ENCODE measurements at places on chromosomes 7 and 10.

DNA sequence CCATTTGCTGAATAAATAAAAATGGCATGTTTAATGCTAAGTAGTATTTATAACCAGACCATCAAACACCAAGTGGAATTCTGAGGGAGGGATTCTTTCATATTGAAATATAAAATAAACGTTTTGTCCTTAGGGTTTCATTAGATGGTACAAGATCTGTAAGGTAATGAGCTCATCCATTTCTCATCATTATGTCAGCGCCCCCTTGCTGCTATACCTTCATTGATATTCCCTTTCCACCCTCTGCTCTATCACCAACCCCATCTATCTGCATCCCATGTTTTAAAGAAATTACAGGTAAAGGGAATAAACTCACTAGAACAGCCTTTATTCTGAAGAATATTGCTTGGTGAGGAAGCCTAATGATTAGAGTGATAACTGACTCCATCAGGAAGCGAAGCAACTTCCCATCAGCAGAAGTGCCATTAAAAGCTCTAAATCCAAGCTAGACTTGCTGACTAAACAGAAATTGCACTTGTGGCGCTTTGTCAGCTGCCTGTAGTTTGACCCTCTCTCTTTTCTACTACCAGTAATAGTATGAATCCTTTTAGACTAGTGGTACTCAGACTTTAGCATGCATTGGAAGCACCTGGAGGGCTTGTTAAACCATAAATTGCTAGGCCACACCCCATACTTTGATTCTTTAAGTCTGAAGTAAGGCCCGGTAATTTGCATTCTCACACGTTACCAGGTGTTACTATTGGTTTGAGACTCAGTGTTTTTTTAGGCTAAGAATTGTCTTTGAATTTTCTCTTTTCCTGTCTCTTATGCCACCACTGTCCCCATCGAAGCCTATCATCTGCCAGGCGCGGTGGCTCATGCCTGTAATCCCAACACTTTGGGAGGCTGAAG, 27.5 kb downstream of the ADD3 start:
- no peak for DNase-seq

DNA sequence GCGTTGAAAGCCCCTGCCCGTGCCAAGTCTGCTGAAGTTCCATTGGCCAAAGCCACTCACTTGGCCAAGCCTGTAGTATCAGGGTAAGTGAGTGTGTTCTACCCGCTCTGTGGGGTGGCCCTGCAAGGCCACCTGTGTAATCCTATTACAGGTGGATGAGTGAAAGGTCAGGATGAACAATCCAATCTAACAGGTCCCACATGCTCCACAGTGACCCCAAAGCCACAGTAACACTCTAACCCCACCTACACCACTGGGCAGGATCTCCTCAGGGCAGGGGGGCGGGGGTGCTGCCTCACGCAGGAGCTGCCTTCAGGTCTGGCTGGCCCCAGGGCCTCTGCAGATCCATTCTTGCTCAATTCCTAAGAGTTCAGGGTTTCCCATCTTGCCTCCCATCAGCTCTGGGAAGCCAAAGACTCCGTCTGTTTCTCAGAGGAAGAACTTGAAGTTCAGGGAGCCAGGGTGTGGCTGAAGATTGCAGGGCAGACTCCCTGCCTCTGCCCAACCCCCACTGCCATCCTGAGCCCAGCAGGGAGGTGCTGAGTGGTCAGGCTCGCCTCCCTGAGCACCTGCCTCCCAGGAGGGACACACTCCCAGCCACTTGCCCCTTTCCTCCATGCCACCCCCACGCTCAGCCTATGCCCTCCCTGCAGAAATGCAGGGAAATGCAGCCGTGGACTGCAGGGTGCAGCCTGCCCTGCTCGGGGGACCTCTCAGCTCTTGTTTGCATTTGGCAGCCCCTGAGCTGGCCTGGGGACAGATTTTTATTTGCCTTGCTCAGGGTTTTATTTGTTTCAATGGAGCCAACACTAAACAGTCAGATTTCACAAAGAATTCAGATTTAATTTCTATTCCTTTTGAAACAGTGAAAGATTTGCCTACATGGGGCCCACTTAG, 9.8 kb upstream of the COMTD1 start:
- no peak for DNase-seq

GRCh38 chr10:107952649-107953556, 788.4 kb upstream of the SORCS1 start:
- DNase-seq: no peak

DNA sequence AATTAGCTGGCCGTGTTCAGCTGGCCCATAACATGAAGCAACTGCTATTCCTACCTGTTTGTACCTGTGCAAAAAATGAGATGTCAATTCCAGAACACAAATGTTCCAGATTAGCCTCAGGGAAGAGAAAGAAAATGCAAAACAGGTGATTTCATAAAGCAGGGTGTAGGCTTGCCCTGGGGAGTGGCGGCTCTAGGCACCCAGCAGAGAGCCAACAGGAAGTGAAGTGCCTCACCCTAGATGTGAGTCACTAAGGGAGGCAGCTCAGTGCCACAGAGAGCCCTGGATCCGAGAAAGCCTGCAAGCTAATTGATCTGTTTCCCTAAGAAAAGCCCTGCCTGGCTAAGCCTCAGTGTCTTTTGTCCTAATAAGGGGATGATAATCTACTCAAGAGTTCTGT, 240.0 kb downstream of the ARHGAP21 start:
- DNase-seq: no peak

- DNase-seq: no peak
These were observed 83.4 kb downstream of the TMEM178B start for GRCh38 chr7:141157138-141157765.

- no peak for DNase-seq
These were observed 807.1 kb upstream of the KCND2 start for GRCh38 chr7:119465798-119466305.

DNA sequence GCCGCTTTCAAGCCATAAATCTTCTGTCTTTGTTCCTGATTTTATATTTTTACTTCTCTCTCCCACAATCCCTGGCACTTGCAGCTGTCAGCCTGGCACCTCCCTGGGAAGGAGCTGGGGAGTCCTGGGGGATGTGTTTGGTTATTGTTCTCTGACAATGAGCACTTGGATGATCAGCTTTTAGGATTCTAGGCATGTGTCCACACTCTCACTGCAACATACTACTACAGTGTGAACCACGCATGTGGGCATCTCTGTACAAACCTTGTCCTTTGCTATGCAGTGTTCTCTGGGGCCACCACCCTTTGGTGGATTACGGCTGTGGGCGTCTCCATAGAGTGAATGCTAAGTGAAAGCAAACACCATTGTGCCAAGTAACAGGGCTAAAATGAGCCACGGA, 168.4 kb upstream of the KMT2E start:
- DNase-seq: no peak

- DNase-seq: no peak
These were observed 199.8 kb downstream of the ZNF365 start for GRCh38 chr10:62573929-62574328.

- DNase-seq: peak; percentile 68
These were observed 14.5 kb downstream of the LBX1 start for GRCh38 chr10:101214446-101215396.

DNA sequence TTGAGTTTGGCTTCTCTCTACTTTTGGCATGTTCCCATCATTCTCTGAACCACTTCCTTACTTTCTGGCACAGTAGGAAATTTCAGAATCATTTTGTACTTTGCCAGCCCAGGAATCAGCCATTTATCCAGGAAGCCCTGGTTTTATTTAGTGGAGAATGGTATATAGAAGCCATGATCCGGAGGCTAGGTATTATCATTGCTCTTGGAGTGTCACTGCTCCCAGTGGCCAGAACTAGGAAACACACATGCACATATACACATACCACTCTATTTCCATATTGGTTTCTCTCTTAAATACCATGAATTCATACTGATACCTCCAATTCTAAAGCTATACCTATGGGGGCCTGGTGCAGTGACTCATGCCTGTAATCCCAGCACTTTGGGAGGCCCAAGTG, 36.3 kb downstream of the SUFU start:
- no peak for DNase-seq

- no peak for DNase-seq
These were observed 441 bp downstream of the FZD8 start for GRCh38 chr10:35641676-35642034.

DNA sequence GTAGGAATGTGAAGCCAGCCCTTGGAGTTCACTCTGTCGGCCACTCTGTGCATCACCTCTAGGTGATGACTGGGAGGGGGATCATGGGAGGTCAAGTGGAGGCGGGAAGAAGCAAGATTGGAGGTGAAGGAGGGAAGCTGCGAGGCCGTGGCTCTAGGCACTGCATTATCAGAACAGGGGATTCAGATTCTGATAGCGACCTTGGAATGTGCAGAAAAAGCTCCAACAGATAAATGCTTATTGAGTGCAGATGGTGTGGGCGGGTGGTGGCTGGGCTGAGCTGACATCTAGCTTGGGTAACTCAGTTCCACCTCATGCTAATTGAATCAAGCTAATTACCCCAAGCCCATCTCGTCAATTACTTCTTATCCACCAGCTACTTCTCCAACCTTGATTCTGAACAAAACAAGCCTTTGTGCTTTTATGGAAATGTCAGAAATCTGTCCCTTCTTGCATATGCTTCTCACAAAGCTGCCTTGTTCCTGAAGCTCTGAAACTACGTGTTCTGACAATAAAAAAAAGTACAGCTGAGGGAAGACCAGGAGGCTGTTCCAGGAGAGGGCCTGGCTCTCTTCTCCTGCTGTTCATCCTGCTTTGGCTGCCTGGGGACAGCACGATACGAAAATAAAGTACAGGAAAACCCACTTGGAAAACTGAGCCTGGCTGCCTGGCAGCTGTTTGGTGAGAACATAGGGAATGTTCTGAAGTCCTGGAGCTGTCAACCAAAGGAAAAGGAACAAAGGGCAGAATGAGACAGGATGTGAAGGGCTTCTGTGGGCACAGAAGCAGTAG, 27.5 kb downstream of the STRA8 start:
- DNase-seq: no peak

- DNase-seq: no peak
These were observed 36.3 kb downstream of the ARHGAP22 start for GRCh38 chr10:48568546-48568945.

- no peak for DNase-seq
These were observed 23.5 kb downstream of the BCCIP start for GRCh38 chr10:125846894-125847293.

- DNase-seq: no peak
These were observed 83.8 kb downstream of the PDGFA start for GRCh38 chr7:435630-436366.

DNA sequence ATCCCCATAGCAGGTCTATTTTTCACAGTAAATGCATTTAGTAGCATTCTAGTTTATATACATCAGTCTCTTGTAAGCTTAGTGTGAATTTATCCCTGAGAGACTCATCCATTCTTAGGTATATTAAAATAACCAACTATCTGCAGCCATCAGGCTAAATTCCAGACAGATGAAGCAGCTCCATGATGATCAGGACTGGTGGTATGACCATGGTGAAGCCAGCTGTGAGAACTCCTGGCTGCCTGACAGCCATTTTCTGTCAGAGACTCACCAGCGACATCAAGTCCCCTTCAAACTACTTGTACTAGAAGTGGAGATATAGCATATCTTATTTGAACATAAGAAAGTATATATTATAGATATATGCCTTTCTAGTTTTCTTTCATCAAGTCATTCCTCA, 70.3 kb upstream of the GSDME start:
- no peak for DNase-seq

DNA sequence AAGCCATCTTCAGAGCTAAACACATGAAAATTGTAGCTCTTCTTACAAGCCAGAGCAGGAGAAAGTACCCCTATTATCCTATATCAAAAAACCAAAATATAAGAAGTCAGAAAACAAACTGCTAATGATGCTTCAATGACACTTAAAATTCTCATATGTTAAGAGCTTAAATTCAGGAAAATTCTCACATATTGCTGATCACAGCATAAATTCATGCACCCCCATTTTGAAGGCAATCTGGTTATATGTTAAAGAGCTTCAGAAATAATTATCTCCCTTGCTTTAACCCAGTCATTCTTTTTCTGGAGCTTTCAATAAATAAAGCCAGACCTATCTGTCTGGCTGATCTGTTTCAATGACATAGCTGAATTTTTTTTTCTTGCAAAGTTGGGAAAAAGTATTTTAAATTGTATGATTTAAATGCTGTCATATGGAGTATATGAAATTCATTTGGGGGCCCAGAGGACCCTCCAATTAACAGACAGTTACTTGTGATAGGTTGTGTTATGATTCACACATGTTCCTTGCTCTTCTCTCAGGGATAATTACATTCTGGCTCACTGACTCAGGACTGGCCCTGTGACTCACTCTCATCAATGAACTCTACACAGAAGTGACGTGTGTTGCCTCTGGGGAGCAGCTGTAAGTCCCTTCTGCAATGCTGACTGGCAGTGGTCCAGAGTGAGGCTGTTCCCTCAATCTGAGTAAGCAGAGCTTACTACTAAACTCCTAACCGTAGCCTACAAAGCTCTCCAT, 85.2 kb downstream of the HGF start:
- no peak for DNase-seq

- DNase-seq: no peak
These were observed 1236.0 kb upstream of the CELF2 start for GRCh38 chr10:9781666-9782065.

GRCh38 chr10:29446327-29446726, 157.5 kb downstream of the LYZL1 start:
- no peak for DNase-seq

DNA sequence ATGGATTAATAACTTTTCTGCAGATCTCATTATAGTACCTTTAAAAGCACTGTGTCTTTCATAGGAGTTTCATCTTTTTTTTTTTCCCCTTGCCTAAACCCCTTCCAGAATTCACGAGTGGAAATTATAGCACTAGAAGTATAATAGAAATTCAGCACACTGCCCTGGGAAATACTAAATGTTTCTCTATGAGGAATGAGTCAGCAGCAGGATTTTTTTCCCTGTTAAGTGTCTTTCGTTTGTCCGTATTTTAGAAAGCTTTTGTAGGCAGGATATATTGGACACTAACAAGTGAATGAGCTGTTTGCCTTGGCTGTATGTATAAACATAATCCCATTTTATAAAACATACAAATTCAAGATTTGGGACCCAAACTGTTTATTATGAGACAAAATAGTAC, 105.8 kb downstream of the EXOC4 start:
- DNase-seq: no peak

GRCh38 chr7:55248526-55248925, 116.6 kb upstream of the LANCL2 start:
- DNase-seq: no peak

DNA sequence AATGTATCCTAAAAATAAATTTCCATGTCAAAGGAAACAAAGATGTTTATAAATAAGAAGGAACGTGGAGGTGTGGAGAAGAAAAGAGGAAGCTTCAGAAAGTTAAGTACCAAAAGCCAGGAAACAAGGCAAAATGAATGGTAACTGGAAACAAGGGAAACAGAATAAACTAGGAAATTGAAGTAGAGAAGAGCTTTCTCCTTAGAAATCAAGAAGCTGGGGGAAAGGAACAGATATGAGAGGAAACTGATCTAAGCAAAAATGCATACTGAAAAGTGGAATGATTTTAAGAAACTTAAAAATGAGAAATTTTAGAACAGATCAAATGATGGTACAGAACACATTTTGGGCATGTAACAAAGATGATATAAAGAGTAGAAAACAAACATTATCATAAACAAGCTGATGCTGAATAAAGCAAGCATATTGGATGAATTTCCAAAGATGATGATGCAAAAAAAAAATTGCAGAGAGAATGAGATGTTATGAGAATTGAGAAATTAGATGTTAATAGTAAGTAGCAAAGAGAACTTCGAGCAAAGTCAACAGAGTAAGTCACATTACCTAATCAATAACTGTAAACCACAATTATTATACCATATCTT, 1.9 kb downstream of the BRAF start:
- no peak for DNase-seq

GRCh38 chr10:125035136-125035535, 93.2 kb downstream of the ZRANB1 start:
- no peak for DNase-seq

Data from activated CD4-positive, alpha-beta T cell treated with anti-CD3 and anti-CD28 coated beads for 24 hours (primary cell).